ENCODE measurements at places on chromosomes 1 and 21. TPM values are rescaled to one million over a fixed set of nuclear protein-coding genes. Genes with fewer than 3 reads are reported as not detected.

- no peaks in the 10 kb centered on the region for H3K4me1 ChIP-seq
- H3K36me3 ChIP-seq: peaks cover 19% of the 10 kb centered on the region
- H3K27me3 ChIP-seq: no peaks in the 10 kb centered on the region
- no peak overlapping the region for H3K4me3 ChIP-seq
Observed at GRCh38 chr1:51945591-51945990, 44.9 kb downstream of the RAB3B start.

DNA sequence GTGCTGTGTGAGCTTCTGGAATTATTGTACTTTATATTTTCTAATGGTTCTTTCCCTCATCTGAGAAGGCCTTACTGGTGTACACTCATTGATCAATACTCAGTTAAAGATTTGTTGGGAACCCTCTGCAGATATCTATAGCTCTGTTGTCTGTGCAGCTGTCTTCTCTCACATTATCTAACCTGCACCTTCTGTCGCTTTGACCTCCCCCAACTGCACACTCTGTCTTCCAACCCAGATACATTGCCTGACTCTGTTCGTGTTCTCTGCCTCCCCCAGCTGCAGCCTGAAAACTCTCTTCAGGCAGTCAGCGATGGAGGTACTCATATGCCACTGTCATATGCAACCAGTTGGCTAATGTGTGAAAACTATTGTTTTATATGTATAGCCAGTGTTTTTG, 334.3 kb downstream of the NCAM2 start:
- no peaks in the 10 kb centered on the region for H3K27me3 ChIP-seq
- H3K4me1 ChIP-seq: no peaks in the 10 kb centered on the region
- no peak overlapping the region for H3K27ac ChIP-seq
- H3K36me3 ChIP-seq: no peaks in the 10 kb centered on the region

DNA sequence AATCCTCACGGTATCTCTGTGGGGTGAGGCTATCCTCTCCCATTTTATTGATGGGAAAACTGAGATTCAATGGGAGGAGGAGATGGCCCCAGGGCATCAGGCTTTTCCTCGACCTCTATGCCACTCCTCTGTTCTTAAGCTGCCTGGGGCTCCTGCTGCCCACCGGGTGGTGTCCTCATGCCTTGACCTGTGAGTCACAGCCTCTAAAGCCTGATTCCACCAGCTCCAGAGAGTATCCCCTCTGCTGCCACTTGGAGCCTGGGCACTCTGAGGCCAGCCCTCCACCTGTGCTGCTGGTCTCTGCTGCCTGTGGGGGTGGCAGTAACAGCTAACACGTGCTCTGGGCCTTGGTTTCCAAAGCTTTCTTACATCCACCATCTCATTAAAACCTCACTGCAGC, 241.2 kb downstream of the TRABD2B start:
- peaks cover 12% of the 10 kb centered on the region for H3K27me3 ChIP-seq
- DNase-seq: peak; percentile 58
- H3K36me3 ChIP-seq: no peaks in the 10 kb centered on the region
- H3K4me1 ChIP-seq: peaks cover 36% of the 10 kb centered on the region

ZNF678 gene
- 10.7 TPM for total RNA-seq

AMY1B gene
- not detected for total RNA-seq

- H3K27ac ChIP-seq: no peak overlapping the region
- no peaks in the 10 kb centered on the region for H3K27me3 ChIP-seq
- peaks cover 18% of the 10 kb centered on the region for H3K4me1 ChIP-seq
- DNase-seq: no peak
- no peak overlapping the region for H3K4me3 ChIP-seq
Observed at GRCh38 chr1:31913968-31914367, 24.2 kb downstream of the PTP4A2 start.

GRCh38 chr1:80450711-80451110, 1350.0 kb upstream of the ADGRL2 start:
- H3K27ac ChIP-seq: no peak overlapping the region
- no peak for DNase-seq
- no peak overlapping the region for H3K4me3 ChIP-seq
- H3K4me1 ChIP-seq: no peaks in the 10 kb centered on the region
- no peaks in the 10 kb centered on the region for H3K36me3 ChIP-seq

CD5L gene
- not detected for total RNA-seq

HTR1D gene
- total RNA-seq: 0.92 TPM

- no peak overlapping the region for H3K27ac ChIP-seq
- peak overlapping the region; percentile 48 for H3K4me3 ChIP-seq
- peaks cover 40% of the 10 kb centered on the region for H3K4me1 ChIP-seq
- no peaks in the 10 kb centered on the region for H3K36me3 ChIP-seq
- H3K27me3 ChIP-seq: no peaks in the 10 kb centered on the region
Observed at GRCh38 chr1:12542138-12542465, 75.9 kb downstream of the DHRS3 start.

DNA sequence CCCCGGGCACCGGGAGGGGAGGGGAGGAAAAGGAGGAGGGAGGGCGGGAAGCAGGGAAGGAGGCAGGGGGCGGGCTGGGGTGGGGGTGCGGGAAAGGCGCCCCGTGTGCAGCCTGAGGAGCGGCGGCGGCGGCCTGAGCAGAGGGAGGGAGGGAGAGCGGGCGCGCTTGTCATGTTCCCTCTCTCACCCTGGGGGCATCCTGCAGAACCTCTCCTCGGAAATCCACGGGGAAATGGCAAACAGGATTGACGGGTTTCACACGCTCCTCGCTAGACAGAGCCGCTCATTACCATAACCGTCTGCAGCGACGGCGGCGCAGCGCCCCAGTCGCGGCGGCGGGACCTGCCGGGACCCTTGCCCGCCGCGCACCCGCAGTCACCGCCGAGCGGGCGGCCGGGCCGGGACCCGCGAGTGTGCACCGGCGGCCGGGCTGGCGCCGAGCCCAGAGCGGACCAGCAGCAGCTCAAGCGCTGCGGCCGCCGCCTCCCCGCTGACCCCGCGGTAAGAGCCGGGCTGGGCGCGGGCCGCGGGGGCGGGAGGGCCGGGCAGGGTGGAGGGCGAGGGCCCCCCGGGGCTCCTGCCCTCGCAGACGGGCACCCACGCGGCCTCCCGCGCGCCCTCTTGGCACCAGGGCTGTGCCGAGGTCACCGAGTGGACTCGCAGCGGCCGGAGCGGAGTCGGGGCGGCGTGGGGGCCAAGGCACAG, at the start of gene SERTAD4:
SERTAD4 (plus strand) TSS at position 286 of the 705 bp plus-strand sequence. CDS start 5,165 bp downstream, outside the sequence.
- DNase-seq: peak; percentile 79
- H3K27ac ChIP-seq: peak within 1 kb of the TSS; percentile 61
- H3K36me3 ChIP-seq: no peaks in the 10 kb centered on the region
- H3K27me3 ChIP-seq: peaks cover 38% of the 10 kb centered on the region

LY9 gene
- total RNA-seq: not detected

HMGCS2 gene
- 19.1 TPM for total RNA-seq

GPATCH3 gene
- total RNA-seq: 23.7 TPM

- no peaks in the 10 kb centered on the region for H3K36me3 ChIP-seq
- no peak overlapping the region for H3K4me3 ChIP-seq
- DNase-seq: no peak
- no peaks in the 10 kb centered on the region for H3K4me1 ChIP-seq
- H3K27me3 ChIP-seq: no peaks in the 10 kb centered on the region
Observed at GRCh38 chr21:30580132-30580531, 10.1 kb downstream of the KRTAP22-2 start.

- H3K4me3 ChIP-seq: no peak overlapping the region
- no peaks in the 10 kb centered on the region for H3K27me3 ChIP-seq
- no peak for DNase-seq
- no peak overlapping the region for H3K27ac ChIP-seq
Observed at GRCh38 chr1:224271106-224271505, 58.9 kb downstream of the NVL start.

COL11A1 gene
- total RNA-seq: 58.3 TPM

GRCh38 chr1:2639607-2640521, 7.0 kb upstream of the MMEL1 start:
- no peaks in the 10 kb centered on the region for H3K4me1 ChIP-seq
- no peaks in the 10 kb centered on the region for H3K36me3 ChIP-seq
- peak; percentile 65 for DNase-seq
- H3K4me3 ChIP-seq: peak overlapping the region; percentile 49
- peaks cover 12% of the 10 kb centered on the region for H3K27me3 ChIP-seq
- no peak overlapping the region for H3K27ac ChIP-seq

DNA sequence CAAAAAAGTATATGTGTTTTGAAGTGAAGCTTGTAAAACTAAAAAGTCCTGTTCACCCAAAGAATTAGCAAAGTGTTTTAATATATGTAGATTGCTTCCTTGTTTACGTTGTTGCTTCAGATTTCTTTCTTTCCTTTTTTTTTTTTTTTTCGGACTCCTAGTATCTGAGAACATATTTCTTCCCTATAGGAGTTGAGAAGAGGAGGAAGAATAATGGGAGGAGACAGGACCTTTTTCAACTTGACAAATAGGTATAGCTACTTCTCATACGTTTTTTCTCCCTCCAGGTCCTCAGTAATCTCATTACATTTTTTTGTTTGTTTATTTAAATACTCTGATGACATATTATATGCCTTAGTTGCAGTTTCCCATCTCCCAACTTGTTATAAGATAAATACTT, 8.9 kb downstream of the DISP1 start:
- no peak for DNase-seq
- H3K4me3 ChIP-seq: no peak overlapping the region
- H3K4me1 ChIP-seq: peaks cover 33% of the 10 kb centered on the region
- H3K27me3 ChIP-seq: no peaks in the 10 kb centered on the region

DNA sequence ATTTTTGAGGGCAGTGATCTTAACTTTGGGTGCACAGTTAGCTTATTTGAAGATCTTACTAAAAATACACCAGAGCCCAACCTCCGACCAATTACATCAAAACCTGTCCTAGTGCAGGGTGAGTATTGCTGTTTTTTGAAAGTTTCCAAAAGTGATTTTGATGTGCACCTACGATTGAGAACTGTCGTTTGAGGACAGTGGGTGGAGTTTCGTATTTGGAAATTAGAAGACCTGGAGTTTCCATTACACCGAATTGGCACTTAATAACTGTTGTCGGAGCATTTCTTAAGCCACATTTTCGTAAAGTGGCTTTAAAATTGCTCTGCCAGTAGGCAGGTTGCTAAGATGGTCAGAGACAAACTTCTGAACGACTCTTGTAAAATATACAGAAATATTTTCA, 1.1 kb downstream of the SOD1 start:
- no peak for DNase-seq
- peak overlapping the region; percentile 92 for H3K4me3 ChIP-seq
- H3K27ac ChIP-seq: peak overlapping the region; percentile 76
- no peaks in the 10 kb centered on the region for H3K27me3 ChIP-seq
- peaks cover 36% of the 10 kb centered on the region for H3K4me1 ChIP-seq

FMO2 gene
- total RNA-seq: 0.60 TPM

GRCh38 chr1:28950449-28950848, 36.1 kb downstream of the EPB41 start:
- no peak for DNase-seq
- no peaks in the 10 kb centered on the region for H3K27me3 ChIP-seq
- peaks cover 5% of the 10 kb centered on the region for H3K4me1 ChIP-seq
- no peak overlapping the region for H3K27ac ChIP-seq

DNA sequence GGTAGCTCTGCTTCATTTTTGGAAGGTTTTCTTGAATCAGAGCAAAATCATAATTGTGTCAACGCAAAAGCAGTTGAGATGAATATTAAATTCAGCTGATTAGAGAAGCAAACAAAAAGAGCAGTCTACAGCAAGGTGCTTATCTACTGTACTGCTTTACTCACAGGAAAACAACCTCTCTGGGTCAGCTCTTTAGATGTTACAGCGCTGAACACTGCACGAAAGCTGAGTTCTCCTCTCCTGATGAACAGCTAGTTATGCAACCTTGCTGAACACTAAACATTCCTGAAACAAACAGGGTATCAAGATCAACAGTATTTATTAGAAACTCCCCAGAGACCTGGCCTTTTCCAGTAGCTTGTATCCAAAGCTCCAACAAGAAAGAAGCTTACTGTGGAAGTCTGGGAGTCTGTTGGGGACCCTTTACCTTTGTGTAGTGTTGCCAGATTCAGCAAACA, 41.3 kb downstream of the TBCE start:
- peak overlapping the region; percentile 57 for H3K27ac ChIP-seq
- peaks cover 16% of the 10 kb centered on the region for H3K4me1 ChIP-seq
- no peak for DNase-seq
- H3K27me3 ChIP-seq: no peaks in the 10 kb centered on the region
- H3K4me3 ChIP-seq: no peak overlapping the region

GRCh38 chr21:30268608-30269197, 14.0 kb downstream of the KRTAP24-1 start:
- no peaks in the 10 kb centered on the region for H3K27me3 ChIP-seq
- no peaks in the 10 kb centered on the region for H3K4me1 ChIP-seq
- H3K27ac ChIP-seq: no peak overlapping the region
- H3K36me3 ChIP-seq: no peaks in the 10 kb centered on the region
- no peak for DNase-seq

BEST4 gene
- 0.99 TPM for total RNA-seq
